Left ventricle myocardium inferior (tissue), 1 donor: ENCODE measurements at places on chromosomes 3 and 15. TPM values are rescaled to one million over a fixed set of nuclear protein-coding genes. Genes with fewer than 3 reads are reported as not detected.

- no peak for DNase-seq
Observed at GRCh38 chr3:19911452-19911851, 22.6 kb downstream of the EFHB start.

Gene PPM1L
- total RNA-seq, result 51.1 TPM

DNA sequence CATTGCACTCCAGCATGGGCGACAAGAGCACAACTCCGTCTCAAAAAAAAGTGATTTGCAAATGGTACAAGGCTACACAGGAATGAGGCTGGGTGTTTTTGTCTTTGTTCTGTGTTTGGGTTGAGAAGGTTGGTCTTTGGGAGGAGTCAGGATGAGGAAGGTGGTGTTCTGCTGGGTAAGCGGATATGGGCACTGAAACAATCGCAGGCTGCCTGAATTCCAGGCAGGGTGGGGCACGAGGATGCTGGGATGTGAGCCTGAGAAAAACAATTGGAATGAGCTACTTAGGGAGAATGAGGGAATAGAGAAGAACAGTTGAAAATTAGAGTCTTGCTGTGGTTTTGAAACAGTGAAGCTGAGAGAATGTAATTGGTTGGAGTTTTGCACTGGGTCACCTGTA, 51.6 kb downstream of the ZBTB38 start:
- DNase-seq, result no peak

DNA sequence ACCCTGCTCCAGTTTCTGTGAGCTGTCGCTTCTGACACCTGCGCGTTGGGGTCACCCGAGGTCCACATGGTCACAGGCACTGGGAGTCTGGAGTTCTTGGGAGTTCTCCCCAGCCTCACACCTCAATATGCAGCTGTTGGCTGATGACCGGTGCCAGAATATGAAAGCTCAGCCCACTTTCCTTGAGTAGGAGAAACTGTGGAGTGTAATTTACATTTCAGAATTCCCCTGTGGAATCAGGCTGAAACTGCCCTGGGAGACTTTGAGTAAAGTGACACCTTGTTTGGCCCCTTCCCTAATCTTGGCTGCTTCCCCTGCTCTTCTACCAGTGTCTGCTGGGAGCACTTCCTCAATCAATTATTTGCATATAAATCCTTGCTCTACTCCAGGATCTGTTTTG, 255.9 kb downstream of the NFKBIZ start:
- no peak for DNase-seq

- DNase-seq, result no peak
Observed at GRCh38 chr3:25584011-25584789, 80.5 kb downstream of the TOP2B start.

Gene LOXL1
- total RNA-seq, result 31.9 TPM
